ENCODE measurements at places on chromosomes 7 and 10.

- no peak for DNase-seq
Observed at GRCh38 chr7:42699380-42700178, 212.3 kb downstream of the C7orf25 start.

DNA sequence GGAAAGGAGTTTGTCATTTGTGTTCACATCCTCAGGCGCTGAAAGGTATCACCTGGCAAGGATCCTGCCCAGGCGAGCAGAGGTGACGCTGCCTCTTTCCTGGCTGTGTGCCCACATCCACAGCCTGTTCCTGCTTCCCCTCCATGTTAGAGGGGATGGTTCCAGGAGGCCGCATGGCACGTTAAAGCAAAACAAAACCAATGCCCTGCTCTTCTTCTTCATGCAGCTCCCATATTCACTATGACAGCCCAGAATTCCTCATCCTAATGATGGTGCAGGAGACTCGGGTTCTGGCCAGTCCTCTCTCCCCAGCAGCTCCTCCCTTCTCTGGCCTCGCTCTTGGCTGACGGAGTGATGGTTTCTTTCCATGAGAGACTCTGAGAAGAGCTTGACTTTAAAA lies 678.5 kb upstream of the ANKRD30A start:
- DNase-seq, result no peak

GRCh38 chr10:7206412-7207100 lies 204.3 kb downstream of the SFMBT2 start:
- no peak for DNase-seq

- DNase-seq, result peak; percentile 63
Observed at GRCh38 chr7:28044825-28045224, 135.8 kb downstream of the JAZF1 start.

GRCh38 chr7:105014693-105015389 lies 836 bp downstream of the KMT2E start:
- peak; percentile 68 for DNase-seq

DNA sequence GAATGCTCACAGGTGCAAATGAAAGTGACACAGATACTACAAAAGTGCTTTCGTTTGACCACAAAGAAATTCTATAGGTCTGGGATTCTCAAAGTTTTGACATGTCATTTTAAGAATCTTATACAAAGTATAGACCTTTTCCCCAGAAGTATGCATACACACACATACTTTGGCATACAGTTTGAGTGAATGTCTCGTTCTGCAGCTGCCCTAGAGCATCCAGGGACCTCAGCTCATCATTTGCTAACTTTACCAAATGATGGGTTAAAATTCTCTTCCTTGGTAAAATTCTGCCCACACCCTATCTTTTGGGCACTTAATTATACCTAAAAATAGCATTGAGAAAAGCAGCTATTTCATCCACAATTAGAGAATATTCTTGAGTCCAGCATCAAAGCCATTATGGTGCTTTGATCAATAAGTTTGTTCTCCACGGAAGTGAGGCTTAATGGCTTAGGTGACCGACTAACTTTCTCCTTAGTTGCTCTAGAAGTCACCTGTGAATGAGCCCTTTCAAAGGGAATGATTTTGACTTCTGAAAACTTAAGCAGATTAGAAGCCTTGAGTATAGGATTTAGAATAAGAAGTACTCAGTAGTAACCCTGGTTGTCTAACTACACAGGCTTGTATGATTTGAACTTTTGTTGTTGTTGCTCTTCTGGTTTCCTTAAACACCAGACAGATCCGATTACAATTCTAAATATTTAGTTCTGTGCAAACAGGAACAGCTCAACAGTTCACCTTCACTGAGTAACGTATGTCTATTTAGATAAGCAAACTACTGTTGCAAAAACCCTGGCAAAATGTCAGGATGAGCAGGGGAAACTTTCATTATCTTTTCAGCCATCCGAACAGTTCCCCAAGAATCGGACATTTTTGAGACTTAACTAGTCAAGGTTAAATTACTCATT lies 70.6 kb downstream of the CNNM2 start:
- DNase-seq, result no peak

GRCh38 chr10:86957471-86958115 lies at the start of gene MMRN2:
TSS of gene MMRN2 (minus strand) at chr10:86957615. CDS start at chr10:86957541, 74 bp downstream.
- no peak for DNase-seq
